ENCODE measurements at places on chromosomes 12 and 14.

GRCh38 chr12:9717070-9717925 is 15.6 kb downstream of the CLECL1 start:
- DNase-seq = no peak

DNA sequence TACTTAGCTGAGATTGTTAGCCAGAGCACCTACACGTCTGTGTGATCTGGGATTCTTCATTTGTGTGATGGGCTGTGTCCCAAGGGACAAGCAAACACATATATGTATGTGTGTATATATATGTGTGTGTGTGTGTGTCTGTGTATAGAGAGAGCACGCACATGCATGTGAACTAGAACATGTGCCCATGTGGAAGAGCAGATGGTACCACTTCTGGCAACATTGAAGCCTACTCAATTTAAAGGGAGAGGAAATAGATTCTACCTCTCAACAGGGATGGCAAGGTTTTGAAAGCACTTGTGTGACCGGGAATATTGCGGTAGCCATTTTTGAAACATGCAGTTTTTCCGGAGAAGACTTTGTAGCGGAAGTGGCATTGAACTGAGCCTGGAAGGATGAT is 1.4 kb downstream of the TOMM20L start:
- no peak for DNase-seq

DNA sequence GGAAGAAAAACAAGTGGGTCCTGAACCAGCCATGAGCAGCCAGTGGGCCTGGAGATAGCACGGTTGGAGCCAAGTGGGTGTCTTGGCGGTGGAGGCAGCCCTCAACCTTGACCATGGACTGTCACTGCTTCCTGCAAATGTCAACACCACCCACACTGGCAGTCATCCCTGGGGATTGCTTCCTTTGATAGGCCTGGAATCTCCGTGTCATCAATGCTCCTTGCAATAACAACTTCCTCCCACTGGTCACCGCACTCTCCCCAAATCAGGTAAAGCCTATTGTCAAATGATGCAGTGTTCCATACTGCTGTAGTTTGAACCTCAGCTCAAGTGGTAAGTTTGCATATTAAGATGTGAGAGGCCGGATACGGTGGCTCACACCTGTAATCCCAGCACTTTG is 129.1 kb downstream of the NTF3 start:
- no peak for DNase-seq

DNA sequence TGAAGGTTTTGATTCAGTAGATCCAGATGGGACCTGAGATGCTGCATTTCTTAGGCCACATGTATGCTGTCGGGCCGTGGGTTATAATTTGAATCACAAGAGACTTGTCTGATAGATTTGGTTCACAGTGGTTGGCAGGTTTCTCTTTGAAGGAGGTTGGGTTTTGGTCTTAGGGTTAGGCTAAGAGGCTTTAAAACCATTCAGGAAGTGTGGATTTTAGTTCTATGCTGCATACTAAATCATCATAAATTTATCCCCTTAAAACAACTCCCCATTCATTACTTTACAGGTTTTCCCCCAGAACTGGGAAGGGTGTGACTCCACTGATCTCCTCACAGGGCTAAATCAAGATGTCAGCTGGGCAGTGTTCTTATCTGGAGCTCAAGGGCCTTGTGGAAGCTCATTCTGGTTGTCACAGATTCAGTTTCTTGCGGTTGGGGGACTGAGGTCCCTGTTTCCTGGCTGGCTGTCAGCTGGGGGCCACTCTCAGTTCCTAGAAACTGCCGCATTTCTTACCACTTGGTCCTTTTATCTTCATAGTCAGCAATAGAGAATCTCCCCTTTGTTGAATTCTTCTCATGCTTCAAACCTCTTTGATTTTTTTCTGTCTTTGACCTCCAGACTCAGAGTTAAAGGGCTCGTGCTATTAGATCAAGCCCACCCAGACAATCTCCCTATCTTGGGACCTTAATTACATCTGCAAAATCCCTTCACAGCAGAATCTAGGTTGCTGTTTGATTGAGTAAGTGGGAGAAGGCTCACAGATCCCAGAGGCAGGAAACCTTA is 20.6 kb upstream of the PCNX1 start:
- no peak for DNase-seq

DNA sequence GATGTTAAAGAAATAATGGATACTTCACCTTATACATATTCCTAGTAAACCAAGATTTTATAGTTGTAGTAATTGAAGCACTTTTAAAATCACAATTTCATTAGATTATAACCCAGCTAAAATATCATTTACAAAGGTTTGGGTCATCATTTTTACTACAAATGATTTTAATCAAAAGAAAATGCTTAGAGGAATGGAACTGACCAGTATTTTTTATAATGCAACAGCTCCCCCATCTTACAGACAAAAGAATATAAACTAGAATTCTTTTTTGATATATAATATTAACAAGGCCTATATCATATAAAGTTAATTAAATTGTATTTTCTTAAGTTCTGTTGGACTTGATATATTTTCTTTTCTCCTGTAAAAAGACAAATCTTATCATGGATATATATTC is 20.4 kb upstream of the LRFN5 start:
- no peak for DNase-seq

DNA sequence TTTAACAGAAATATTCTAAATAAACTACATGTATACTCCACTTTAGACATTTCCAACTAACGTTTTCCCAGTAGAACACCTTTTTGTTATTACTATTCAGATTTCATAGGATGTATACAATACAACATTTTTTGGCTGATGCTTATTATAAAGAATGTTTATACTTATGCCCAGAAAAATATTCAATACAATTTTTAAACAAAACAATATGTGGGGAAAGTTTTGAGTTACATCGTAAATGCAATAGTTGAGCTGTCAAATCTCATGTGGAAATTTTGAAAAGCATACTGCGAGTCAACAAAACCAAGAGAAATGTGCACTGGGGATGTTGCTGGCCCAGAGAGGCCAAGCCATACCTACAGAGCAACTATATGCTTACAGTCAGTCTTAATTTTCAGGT is 18.2 kb upstream of the MON2 start:
- no peak for DNase-seq

DNA sequence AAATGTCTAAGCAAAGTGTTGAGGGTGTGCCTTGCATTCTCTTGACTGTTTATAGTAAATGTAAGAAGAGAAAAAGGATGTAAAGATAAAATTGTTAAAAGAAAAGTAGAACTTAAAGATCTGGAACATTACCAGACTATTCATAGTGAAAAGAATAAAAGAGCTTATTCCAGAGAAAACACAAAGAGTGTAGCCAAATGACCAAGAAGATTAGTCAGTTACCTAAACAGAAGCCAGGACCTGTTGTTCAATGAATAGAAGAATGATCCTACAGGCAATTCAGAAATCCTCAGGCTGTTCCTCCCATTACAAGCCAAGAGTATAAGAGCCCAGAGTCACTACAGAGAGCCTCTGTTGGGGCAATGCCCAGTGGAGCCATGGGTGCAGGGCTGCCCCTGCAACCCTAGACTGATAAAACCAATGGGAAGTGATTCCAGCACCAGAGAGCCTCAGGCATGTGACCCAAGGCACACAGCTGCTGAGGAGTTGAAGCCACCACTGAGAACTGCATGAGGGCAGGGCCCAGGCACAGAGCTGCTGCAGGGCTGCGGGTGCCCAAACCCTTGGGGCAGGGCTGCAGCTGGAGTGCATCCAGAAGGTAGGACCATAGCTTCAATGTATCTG is 91.1 kb upstream of the SLC38A4 start:
- DNase-seq = no peak

- DNase-seq = peak; percentile 36
These were observed 6.6 kb downstream of the APPL2 start for GRCh38 chr12:105229371-105229770.

DNA sequence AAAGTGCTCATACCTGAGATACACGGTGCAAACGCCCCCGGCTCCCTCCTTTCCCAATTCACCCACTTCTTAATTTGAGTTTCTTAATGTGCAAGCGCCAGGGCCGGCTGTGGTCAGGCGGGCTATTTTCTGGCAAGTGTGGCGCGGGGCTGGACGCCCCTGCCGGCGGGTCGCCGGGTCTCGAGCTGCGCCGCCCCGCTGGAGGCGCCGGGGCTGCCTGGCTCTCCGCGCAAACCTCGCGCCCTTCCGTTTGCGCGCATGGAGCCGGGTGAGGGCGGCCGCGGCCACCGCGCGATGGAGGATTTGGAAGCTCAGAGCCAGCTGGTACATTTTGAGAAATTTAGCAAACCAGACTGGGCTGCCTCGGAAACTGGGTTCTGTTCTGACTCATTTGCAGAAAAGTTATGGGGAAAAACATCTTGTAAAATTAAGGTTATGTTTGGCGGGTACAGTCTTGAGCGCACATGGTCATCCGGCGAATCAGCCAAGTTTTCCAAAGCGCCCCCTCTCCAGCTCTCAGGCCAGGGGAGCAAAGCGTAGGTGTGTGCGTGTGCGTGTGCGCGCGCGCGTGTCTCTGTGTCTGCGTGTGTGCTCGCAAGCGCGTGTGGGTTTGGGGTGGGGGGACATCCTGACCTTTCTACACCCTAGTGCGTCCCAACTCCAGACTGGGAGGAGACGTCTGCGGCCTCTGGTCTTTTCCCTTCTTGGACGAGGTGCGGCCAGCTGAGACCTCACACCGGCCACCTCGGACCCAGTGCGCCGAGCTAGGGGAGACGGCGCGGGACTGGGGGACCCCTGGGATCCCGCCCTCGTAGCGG is 6.5 kb upstream of the OTX2 start:
- DNase-seq = no peak

DNA sequence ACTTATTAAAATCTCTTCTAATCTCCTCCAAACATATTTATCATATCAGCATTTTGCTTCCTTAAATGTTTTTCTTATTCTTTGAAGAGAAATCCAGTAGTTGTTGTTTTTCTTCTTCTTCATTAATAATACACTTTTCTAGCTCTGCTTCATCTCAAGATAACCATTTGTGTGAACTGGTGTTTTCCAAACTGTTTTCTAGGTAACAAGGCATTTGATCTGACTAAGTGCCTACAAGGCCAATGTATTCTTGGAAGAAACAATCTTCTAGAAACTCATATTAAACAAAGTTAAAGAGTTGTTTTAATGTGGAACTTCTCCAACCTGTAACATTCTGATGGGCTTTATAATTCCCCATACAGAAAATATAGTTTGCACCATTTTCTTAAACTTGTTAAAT is 30.8 kb upstream of the IFNG start:
- no peak for DNase-seq

GRCh38 chr12:65584016-65584415 is 240.3 kb upstream of the HMGA2 start:
- no peak for DNase-seq

- DNase-seq = no peak
These were observed 278.5 kb downstream of the ADAMTS20 start for GRCh38 chr12:43273467-43273866.

DNA sequence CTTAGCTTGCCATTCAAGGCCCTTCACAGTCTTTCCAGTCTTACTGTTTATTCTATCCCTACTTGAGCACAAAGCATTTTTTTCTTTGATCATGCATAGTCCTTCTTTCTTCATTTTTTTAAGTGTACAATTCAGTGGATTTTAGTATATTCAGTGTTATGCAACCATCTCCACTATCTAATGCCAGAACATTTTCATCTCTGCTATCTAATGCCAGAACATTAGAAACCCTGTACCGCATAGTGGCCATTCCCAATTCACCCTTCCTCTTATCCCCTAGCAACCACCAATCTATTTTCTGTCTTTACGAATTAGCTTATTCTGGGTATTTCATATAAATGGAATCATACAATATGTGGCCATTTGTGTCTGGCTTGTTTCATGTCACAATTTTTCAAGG is 13.4 kb downstream of the LPCAT3 start:
- DNase-seq = no peak

DNA sequence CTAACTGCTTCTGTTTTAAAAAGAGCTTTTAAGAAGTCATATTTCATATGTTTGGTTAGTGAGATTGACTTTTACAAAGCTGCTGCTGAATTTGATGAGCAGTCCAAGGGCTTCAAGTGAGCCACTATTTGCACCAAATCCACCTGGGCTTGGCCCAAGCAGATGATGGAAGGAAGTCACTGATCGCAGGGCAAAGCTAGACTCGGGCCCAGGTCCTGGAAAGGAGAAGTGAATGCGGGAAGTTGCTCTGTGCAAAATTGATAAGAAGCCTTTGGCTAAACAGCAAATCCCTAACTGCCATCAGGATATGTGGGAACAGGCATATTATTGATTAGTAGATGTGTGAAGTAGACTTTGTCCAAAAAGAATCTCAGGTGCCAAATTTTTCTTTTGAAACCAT is 30.5 kb downstream of the PLXNC1 start:
- no peak for DNase-seq

GRCh38 chr14:68940614-68941185 is 38.4 kb downstream of the ACTN1 start:
- no peak for DNase-seq

- no peak for DNase-seq
These were observed 41.8 kb downstream of the SCAF11 start for GRCh38 chr12:45948546-45948945.

- DNase-seq = no peak
These were observed 228.6 kb downstream of the MED13L start for GRCh38 chr12:116048879-116049278.

DNA sequence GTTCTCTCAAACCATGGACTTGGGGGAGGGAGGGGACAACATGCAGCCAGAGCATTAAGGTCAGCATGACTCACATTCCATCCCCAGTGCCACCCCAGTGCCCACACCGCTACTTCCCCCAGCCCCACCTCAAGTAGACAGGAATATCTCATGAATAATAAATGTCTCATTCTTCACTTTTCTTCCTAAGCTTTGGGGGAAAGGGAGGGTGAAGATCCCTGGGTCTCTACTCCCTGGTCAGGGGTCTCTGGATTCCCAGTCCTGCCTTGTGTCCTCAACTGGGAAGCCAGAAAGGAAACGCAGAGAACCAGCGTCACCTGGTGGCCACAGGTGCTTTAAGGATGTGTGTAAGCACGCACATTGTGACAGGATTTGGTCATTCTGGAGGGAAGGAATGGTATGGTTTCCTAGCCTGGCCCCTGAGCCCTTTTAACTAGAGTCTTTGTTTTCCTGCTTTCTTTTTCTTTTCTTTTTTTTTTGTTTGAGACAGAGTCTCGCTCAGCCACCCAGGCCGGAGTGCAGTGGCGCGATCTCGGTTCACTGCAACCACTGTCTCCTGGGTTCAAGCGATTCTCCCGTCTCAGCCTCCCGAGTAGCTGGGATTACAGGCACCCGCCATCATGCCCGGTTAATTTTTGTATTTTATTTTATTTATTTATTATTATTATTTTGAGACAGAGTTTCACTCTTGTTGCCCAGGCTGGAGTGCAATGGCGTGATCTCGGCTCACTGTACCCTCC is 3.4 kb downstream of the GPR84 start:
- peak; percentile 84 for DNase-seq

GRCh38 chr12:68871921-68872320 is 61.0 kb downstream of the CPM start:
- peak; percentile 56 for DNase-seq

GRCh38 chr14:70789361-70789760 is 20.0 kb downstream of the MAP3K9 start:
- DNase-seq = peak; percentile 83

DNA sequence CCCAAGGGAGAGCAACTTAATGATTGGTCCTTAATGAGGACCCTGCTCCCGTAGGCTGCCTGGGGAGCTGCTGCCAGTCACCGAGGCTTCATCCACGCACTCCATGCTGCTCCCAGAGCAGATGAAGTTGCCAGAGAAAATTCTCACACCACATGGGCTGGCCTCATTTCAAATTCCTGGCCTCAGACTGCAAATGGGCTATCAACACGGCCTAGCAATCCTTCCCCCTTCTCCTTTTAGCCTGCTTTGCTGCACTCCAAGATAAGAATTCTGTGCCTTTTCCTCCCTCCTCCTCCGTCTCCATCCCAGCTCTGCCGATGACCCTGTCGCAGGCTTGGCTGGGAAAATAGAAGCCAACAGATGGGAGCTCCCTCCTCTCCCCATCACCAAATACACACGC is 10.8 kb upstream of the DGLUCY start:
- DNase-seq = no peak

All from ELR (cell line).